Glomerular endothelial cell (primary cell): ENCODE measurements at places on chromosomes 1 and 21. TPM values are rescaled to one million over a fixed set of nuclear protein-coding genes. Genes with fewer than 3 reads are reported as not detected.

Gene AMPD1
- not detected in 2 replicates for total RNA-seq

Gene ZSWIM5
- 0.24 and 0.29 TPM in 2 replicates for total RNA-seq

- DNase-seq: no peak
Measured at GRCh38 chr1:154551474-154551873, 7.0 kb downstream of the UBE2Q1 start.

DNA sequence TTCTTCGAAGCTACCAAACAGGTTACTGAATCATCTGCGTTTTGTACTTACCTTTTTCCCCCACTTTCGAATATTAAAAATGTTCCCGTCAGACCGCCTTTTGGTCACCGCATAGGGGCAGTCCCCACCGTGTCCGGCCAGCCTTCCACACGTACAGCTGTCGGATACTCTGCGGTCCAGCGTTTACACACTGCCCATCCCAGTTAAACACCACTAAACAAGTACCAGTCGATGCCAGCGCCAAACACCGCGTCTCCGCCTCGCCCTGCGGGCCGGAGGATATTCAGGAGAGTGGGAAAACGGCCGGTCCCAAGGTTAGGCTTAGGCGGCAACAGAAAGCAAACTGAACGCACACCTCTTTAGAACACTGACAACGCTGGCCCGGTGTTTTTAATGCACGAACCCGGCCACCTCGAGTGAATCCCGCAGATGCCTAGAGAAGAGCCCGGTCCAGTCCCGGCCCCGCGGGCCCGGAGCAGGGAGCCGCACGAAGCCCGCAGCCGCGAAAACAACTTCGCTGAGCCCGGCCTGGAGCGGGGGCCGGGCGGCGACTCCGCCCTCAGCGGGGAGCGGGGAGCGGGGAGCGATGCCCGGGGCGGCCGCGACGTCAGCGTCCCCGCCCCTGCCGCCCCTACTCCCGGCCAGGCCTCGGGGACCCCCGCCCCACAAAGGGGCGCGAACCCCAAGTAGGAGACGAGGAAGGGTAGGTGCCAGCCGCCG, 730 bp upstream of the PHF13 start:
- no peak for DNase-seq

Gene CIART
- 2.2 and 11.4 TPM in 2 replicates for total RNA-seq

Gene SCAF4
- total RNA-seq: 10.8 and 22.1 TPM in 2 replicates

Gene DISC1
- total RNA-seq: 22.1 and 36.7 TPM in 2 replicates

Gene FCRL2
- total RNA-seq: not detected in 2 replicates

Gene TTC34
- 0.10 and 0.18 TPM in 2 replicates for total RNA-seq

GRCh38 chr1:150922519-150922975, 3.6 kb upstream of the SETDB1 start:
- no peak for DNase-seq

GRCh38 chr21:41641510-41641815, 125.4 kb downstream of the RIPK4 start:
- no peak for DNase-seq

Gene DMRTA2
- total RNA-seq: not detected in 2 replicates

Gene CLDN17
- total RNA-seq: not detected in 2 replicates

Gene BARHL2
- not detected in 2 replicates for total RNA-seq

Gene RAB3B
- 10.2 and 11.4 TPM in 2 replicates for total RNA-seq

GRCh38 chr1:155912056-155912536, 947 bp upstream of the RIT1 start:
- no peak for DNase-seq

DNA sequence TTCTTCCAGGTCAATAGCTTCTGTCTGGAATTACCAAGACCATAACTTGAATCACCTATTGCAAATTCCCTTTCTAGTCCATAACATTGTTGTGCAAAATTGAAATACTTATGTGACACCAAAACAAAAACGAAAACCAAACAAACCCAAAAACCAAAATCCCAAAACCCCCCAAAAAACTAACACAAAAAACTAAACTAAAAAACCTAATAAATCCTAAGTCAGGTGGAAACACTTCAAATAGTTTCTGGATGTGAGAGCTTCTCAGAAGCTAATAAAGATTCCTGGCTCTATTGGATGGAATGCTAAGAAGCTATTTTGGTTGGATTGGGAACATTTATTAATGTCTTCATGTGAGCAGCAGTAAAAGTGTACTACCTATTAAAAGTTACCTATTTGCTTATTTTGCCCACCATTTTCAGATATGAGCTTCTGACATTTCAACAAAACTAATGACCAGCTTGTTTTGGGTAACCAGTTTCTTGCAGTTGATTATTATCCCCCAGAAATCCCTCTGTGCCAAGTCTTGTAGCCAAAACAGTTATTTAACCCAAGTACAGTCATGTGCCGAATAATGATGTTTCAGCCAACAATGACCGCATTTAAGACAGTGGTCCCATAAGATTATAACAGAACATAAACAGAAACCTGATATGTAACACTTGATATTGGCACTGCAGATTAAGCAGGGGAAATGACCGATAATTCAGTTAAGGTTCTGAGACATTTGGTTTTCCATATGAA, 76.4 kb downstream of the LTN1 start:
- DNase-seq: no peak
